ENCODE measurements at places on chromosomes 1 and 21. TPM values are rescaled to one million over a fixed set of nuclear protein-coding genes. Genes with fewer than 3 reads are reported as not detected.

GRCh38 chr1:182087304-182087703, 25.8 kb upstream of the ZNF648 start:
- no peak for DNase-seq

DNA sequence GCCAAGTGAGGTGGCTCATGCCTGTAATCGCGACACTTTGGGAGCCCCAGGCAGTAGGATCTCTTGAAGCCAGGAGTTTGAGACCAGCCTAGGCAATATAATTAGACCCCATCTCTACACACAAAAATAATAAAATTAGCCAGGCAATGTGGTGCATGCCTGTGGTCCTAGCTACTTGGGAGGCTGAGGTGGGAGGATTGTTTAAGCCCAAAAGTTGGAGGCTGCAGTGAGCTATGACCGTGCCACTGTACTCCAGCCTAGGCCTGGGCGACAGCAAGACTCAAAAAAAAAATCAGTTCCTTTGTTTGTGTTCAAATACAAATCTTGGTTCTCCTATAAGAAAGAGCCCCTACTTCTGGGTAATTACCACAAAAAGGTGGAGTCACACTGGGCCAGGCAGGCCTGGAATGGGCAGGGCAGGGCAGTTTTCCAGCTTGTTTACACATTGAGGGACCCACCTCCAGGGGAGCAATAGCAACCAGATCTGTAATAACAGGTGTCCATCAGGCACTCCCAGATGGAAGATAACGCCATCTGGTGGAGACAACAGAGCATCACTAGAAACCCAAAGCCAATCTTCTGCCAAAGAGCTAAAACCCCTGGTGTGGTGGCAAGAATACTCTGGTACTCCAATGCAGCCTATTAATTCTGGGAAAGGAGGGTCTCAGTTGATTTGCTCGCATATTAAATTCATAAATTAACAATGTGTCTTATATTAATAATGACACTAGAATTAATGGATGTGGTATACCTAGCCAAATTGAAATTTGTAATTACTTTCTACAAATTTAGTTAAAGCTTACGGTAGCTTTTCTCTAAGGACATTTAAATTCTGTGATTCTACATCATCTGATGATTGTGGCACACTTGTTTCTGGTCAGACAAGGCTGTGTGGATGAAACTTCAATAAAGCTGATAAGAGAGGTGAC, 13.2 kb downstream of the PPP1R15B start:
- peak; percentile 87 for DNase-seq

GRCh38 chr1:2344121-2344681, 47.2 kb downstream of the MORN1 start:
- no peak for DNase-seq

GRCh38 chr1:73162564-73162963, 880.2 kb upstream of the NEGR1 start:
- peak; percentile 1 for DNase-seq

GRCh38 chr1:230629511-230629910, 12.8 kb upstream of the COG2 start:
- no peak for DNase-seq

- peak; percentile 24 for DNase-seq
Observed at GRCh38 chr1:156823210-156823790, 6.7 kb upstream of the SH2D2A start.

DNA sequence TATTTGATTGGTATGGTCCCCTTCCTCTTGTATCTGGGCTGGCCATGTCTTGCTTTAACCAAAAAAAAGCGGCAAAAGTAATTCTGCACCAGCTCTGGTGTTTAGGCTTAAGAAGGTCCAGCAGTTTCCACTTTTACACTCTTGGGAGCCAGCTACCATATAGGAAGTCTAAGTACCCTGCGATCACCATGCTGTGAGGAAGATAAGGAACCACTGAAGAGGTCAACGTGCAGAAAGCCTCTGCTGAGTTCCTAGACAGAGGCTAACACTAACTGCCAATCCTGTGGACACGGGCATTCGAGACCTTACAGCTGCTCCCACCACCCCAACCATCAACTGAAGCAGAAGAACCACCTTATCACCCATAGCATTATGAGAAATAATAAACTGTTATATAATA, 331.4 kb downstream of the VAV3 start:
- no peak for DNase-seq

The CD2 gene
- not detected for total RNA-seq

The DISC1 gene
- total RNA-seq = 5.8 TPM

The RPE65 gene
- total RNA-seq = not detected

The SRSF4 gene
- total RNA-seq = 64.1 TPM

The RAB42 gene
- 3.2 TPM for total RNA-seq

Data from M059J (cell line).